ENCODE measurements at places on chromosomes 6 and 20.

DNA sequence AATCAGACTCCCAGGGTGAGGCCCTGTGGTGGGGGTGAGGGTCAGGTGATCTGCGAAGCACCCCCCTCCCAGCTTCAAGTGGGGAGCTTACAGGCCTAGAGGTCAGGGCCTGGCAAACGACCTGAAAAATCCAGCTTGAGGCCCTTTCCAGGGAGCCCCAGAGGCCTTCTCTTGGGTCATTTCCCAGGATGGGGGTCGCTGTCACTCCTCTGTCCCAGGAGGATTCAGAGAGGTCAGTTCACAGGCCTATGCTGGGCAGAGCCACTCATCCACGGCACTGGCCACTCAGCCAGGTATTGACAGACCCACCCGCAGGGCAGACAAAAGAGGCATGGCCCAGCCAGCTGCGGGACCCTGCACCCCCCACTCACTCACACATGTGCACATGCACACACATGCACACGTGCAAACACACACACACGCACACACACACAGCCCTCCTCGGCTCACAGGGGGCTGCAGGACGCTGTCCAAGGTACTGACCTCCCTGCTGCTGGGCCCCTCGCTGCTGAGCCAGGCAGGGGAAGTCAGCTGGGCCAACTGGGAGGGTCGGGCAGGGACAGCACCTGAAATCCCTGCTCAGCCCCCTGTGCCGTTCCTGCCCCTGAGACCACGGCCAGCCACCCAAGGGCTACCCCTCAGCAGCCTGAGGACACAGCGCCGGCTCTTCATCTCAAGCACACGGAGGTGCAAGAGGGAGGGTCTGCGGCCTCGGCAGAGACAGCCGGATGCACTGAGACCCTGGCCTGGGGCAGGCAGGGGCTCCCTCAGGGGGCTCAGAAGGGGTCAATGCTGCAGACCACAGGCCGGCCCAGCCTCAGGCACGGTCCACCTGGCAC is 113.8 kb downstream of the TAF4 start:
- peak; percentile 84 for DNase-seq

DNA sequence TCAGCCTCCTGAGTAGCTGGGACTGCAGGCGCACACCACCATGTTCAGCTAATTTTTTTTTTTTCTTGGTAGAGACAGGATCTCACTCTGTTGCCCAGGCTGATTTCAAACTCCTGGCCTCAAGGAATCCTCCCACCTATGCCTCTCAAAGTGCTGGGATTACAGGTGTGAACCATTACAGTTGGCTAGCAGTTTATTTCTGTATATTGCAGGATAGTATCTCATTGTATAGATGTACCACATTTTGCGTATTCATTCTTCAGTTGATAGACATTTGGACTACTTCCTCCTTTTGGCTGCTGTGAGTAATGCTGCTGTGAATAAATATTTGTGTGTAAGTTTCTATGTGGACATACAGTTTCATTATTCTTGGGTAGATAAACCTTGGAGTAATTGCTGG is 32.9 kb downstream of the ASXL1 start:
- no peak for DNase-seq

GRCh38 chr6:121839896-121840295 is 404.4 kb downstream of the GJA1 start:
- DNase-seq = no peak

- no peak for DNase-seq
Observed at GRCh38 chr6:45072016-45072415, 256.1 kb upstream of the RUNX2 start.

- no peak for DNase-seq
Observed at GRCh38 chr6:97674802-97675201, 391.8 kb upstream of the MMS22L start.

GRCh38 chr20:63750807-63751470 is 11.4 kb downstream of the SLC2A4RG start:
- DNase-seq = peak; percentile 55

DNA sequence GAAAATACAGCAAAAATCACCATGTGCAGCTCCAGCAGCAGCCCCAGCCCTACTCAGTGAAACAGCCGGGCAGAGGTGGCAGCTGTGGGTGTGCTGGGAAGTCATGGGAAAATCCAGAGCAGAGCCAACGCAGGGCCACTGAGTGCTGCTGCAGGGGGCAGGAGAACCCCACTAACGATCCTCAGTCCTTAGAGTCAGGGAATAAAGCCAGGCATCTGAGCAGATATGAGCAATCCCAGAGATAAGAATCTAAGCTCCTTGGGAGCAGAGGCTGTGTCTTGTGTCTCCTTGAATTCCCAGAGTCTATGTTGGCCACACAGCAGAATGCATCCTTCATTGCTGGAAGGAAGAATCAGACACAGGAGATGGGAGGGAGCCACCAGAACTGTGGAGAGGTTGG is 493.1 kb upstream of the MAP3K7 start:
- DNase-seq = no peak

DNA sequence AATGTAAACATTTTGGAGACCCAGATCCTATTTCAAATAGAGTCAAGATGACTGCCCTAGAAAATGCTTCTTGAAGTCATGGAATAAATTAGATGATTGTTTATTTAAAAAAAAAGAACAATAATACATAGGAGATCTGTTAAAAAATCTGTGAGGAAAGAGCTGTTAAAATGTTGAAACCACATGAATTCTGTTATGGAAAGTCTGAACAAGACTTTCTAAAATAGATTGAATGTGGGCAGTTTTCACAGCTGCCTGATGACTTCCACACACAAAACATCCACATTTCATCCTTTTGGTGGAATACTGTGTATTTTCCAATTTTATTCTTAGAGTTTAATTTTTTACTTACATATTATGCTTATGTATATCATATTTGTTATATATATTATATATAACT is 186.1 kb downstream of the LAMA2 start:
- DNase-seq = no peak

DNA sequence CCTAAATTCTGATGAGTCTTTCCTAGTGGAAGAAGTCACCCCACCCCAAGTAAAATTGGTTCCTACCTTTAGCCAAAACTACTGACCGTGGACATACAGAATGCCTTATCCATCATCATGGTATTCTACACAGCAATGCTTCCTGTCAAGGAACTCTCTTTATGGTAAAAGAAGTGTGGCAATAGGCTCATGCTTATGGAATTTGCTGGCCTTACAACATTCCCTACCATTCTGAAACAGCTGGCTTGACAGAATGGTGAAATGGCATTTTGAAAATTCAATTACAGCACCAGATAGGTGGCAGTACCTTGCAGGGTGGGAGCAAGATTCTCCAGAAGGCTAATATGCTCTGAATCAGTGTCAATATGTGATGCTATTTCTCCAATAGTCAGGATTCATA is 41.8 kb upstream of the BACH2 start:
- DNase-seq = no peak

- DNase-seq = no peak
Observed at GRCh38 chr20:54048891-54049545, 21.4 kb downstream of the BCAS1 start.

DNA sequence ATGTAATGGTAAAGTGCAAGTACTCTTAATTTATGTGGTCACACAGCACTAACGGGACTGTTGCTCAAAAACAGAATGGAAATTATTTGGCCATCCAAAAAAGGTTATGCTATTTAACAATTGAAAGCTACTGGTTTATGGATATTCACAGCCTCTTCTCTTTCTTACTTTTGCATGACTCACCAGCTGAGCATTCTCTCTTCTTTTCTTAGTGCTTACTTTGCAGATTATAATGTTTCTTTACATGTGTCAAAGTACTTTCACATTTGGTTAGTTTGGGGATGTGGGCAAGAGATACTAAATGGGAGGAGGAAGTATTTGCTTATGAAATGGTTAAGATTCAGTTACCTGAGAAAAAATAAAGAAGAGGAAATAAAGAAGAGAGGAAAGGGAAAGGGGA is 610.5 kb downstream of the HTR1B start:
- no peak for DNase-seq

- no peak for DNase-seq
Observed at GRCh38 chr6:141624301-141624700, 508.4 kb upstream of the GJE1 start.

GRCh38 chr6:26411751-26412150 is 9.7 kb downstream of the BTN3A1 start:
- DNase-seq = no peak

DNA sequence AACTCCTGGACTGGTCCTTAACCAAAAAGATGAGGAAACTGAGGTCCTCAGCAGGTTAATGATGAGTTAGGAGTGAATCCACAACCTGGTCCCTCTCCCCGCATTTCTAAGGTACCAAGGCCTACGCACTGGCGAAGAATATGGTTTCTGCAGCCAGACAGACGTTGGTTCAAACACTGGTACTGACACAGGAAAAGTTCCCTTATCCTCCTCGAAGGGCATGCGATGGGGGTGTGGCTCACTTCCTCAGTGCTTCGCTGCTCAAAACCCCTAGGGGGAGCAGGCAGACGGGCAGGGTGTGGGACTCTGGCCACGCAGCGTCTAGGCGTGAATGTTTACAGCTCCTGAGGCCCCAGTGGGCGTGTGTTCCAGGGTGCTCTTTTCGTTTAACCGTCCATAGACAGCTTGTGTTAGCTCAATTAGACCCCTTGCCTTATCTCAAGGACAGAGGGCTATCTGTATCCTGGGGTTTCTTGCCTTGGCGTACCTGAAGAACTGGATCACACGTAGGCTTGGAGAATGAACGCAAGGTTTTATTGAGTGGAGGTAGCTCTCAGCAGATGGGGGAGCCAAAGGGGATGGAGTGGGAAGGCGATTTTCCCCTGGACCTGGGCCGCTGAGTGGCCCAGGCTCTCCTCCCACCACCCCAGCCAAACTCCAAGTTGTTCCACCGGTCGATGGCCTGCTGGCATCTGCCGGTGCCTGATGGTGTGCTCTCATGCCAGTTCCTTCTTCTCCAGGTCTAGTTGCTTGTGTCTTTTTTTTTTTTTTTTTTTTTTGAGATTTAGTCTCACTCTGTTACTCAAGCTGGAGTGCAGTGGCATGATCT is 31.8 kb upstream of the PTPN1 start:
- DNase-seq = peak; percentile 80

DNA sequence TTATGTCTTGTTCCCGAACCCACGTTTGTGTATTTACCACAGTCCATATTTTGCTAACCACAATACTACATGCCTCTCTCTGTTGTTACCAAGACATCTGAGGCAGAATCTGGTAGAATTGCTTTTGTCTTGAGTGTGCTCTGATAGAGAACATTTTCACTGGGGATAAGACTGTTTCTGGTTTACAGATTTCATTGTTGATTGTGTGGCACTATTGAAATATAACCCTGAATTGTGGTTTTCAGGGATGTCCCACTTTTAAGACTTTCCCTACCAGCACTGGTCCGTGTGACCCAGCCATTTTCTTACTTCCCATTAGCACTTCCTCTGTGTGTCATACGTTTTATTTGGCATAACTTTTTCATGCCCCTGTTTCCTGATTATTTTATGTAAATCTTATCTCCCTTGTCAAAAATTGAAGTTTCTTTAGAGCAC is 12.2 kb downstream of the NCOA7 start:
- DNase-seq = no peak

DNA sequence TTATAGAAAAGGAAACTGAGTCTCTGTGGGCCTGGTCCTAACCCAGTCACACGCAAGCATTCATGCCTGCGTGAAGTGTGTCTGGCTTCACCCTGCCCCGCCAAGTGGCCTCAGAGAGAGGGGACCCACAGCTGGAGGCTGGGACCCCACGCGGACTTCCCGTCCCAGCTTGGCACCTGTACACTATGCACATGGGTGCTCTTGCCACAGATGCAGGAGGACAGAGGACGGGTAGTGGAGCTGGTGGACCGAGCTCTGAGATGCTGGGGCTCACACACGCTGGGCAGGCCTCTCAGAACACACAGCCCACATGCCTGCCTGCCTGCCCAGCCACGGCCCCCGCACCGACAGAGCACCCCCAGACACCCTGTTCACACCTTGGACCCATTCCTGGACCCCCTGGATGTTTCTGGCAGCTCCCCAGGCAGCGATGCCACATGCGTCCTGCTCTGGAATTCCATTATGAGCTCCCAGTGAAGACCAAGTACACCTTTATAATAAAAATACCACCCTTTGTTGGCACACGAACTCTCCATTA is 24.9 kb upstream of the SMOC2 start:
- DNase-seq = no peak

DNA sequence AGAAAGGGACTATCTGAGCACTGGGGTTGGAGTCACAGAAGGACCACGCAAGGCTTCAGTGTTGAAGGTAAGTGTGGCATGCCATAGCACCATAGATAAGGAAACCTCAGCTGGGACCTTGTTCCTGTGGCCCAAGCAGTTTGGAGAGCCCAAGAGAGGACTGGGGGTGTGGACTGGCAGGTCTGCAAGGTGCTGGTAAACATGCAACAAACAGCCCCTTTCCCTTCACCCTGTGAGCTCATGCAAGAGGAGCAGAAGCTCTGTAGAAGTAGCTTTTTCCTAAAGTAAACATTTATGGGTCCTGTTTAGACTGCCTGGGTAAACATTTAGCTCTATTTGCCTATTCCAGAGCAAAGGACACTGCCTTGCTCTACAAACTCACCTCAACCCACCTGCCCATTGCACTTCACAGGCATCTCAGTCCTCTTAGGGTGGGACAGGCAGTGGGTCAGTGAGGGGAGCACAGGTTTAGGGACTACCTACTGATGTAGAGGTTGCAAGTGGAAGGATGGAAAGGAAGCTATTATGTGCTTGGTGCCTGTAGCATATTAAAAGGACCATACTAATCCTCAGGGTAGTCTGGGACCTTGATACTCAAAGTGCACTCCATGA is 12.0 kb downstream of the ZSCAN31 start:
- no peak for DNase-seq

- DNase-seq = no peak
Observed at GRCh38 chr6:129478379-129478778, 231.6 kb downstream of the ARHGAP18 start.

DNA sequence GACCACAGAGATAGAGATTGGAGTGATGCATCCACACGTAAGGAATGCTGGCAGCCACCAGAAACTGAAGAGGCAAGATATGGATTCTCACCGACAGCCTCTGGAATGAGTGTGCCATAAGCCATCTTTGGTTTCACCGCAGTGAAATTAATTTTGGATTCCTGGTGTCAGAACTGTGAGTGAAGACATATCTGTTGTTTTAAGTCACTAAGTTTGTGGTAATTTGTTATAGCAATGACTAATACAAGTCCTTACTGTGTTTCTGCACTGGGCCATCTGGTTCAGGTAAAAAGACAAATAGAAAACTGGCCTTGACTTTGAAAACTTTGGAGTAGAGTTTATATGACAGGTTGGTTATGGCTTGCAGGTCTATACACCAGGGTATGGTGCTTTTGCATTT is 261.9 kb downstream of the PHF3 start:
- no peak for DNase-seq

GRCh38 chr6:113805173-113805790 is 51.9 kb upstream of the MARCKS start:
- no peak for DNase-seq
